ENCODE measurements at places on chromosomes 2 and 18.

GRCh38 chr2:13917958-13918357 lies 714.6 kb upstream of the LRATD1 start:
- DNase-seq: no peak

DNA sequence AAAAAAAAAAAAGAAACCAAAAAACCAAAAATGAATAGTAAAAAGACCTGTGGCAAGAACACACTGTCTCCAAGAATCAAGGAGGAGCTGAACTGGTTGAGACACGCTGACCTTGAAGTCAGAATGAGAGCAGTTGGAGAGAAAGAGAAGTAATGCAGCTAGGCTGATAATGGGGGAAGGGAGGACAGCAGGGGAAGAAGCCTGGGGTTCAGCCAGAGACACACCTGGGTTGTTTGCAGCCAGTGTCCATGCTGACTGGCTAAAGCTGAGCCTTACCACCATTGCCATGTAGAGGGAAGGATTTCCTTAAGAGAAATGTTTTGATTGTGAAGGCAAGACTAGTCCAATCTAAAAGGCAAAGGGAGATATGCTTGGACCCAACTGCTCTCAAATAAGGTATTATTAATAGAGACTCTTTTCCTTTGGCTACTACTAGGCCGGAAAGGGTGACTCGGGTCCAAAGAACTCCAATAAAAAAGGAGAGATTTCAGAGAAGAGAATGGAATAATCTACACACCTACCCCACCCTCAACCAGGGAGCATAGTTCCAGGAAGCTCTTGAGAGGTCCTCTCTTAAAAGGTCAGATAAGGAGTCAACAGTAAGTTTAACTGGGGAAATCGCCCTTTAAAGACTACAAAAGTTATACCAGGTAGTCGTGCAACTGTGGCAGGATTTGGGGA lies 25.2 kb upstream of the REL start:
- no peak for DNase-seq

- DNase-seq: no peak
Observed at GRCh38 chr2:232365621-232366321, 12.8 kb upstream of the ALPP start.

- DNase-seq: no peak
Observed at GRCh38 chr18:9901377-9901776, 12.4 kb upstream of the VAPA start.

- no peak for DNase-seq
Observed at GRCh38 chr2:221448844-221449390, 123.2 kb downstream of the EPHA4 start.

GRCh38 chr18:52140986-52141385 lies 199.0 kb upstream of the DCC start:
- DNase-seq: no peak

GRCh38 chr2:99342536-99342935 lies 5.3 kb downstream of the EIF5B start:
- DNase-seq: no peak

DNA sequence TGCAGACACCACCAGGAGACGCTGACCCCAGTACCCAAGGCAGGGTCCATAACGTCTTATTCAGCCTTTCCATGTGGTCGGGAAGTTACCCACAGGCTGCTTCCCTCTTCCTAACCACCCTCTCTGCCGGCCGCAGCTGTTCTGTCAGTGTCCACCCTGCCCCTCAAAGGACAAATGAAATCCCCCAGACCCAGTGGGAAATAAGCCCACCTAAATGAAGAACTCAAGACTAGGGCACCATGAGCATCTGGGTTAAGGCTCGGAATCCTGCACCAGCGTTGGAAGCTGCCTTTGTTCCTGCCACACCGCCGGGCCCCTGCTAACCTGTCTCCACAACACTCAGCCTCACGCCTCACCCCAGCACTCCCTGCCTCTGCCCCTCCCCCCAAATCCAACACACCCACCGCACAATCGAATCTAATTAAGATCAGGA lies 21.7 kb downstream of the BCL11A start:
- no peak for DNase-seq

DNA sequence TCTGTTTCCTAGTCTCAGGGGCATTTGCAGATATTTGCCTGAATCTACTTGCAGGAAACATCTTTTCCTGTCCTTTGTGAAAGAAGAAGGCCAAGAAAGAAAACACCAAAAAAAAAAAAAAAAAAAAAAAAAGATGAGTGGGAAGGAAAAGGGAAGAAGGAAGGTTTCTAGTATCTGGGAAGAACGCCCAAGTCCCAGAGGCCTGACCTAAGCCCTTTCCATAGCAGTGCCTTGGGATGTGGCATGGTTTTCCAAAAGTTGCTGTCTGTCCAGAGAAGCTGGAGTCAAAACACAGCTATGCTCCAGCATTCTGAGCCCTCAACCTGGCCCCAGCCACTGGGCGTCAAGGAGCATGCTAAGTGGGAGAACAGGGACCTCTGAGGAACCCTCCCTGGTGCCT lies 123.5 kb downstream of the INHBB start:
- no peak for DNase-seq

- no peak for DNase-seq
Observed at GRCh38 chr2:240881913-240882312, 13.3 kb downstream of the AGXT start.

- DNase-seq: no peak
Observed at GRCh38 chr2:43010438-43011157, 215.8 kb downstream of the ZFP36L2 start.

DNA sequence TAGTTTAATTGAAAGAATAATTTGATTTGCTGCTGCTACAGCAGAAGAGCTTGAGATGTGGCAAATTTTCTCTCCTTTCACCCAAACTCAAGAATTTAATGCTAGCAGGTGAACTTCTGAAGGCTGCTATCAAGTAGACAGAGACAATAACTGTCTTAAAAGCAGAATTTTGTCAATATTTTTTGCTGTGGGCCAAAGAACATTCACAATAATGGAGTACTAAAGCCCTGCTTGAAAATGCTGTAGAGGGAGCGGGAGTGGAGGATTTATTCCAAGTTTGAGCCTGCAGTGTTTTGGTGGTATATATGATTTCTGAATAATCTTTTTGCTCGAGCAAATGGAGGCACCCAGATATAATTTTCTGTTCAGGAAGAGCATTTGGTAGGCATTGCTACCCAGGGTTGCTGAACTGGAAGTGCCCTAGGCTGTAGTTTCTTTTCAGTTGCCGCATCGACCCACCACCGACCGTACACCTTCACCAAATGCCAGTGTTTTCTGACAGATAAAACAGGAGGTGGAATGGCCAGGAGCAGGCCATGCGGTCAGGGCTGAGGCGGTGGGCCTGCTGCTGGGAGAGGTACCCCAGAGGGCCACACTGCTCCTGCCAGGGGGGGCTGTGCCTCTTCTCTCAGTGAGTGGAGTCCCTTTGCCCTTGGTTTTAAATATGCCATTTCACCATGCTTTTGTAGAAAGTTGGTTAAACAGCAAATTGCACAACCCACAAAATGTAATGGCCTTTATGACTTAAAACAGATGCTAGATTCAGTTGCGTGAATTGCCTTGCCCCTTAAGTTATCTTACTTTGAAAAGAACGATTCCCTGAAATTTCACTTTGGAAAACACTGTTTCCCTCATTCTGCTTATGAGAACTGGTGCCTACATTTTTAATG lies 36.4 kb downstream of the TSHZ1 start:
- DNase-seq: no peak

DNA sequence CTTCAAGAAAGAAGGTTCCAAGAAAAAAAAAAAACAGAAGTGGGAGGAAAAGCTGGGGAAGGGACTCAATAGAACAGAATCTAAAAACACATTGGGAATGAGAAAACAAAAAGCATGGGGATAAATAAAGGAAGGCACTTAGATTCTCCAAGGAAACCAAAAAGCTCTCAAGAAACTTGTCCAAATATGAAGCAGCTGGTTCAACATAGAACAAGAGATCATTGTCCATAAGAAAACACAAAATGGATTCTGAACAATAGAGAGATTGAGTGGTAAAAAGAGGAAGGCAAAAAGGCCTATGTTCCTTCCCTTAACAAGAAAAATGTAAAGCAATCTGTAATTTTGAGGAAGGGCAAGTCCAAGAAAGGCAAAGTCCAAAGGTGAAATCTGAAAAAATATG lies 32.9 kb upstream of the ALK start:
- no peak for DNase-seq

DNA sequence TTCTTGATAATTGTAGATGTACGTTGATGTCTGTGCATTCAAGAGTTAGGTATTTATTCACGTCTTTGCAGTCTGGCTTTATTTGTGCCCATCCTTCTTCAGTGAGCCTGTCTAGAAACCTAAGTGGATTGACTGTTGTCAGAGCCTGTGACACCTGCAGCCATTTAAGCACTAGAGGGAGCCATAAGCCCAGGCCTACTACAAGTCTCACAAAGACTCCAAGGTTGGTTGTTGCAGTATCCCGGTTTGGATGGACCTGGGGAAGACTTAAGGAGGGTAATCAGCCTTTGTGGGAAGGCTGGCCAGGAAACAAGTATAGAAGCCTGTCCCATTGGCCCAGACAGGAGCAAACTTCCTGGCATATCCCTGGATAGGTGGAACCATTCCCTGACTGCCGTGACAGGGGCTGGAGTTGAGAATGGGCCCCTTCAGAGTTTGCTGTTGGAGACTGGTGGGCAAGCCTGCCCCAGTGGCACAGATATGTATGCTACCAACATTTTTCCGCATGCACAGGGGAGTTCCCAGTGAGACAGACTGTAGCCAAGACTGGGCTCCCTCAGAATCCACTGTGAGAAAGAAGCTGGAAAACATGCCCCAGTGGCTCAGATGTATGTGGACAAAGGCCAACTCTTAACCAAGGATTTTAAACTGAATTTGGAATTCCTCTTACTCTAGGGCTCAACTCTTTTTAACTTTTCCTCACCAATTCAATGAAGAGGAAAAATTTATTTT lies 9.3 kb upstream of the LRRC30 start:
- no peak for DNase-seq

GRCh38 chr2:233438573-233439147 lies 84.4 kb downstream of the DGKD start:
- DNase-seq: no peak

DNA sequence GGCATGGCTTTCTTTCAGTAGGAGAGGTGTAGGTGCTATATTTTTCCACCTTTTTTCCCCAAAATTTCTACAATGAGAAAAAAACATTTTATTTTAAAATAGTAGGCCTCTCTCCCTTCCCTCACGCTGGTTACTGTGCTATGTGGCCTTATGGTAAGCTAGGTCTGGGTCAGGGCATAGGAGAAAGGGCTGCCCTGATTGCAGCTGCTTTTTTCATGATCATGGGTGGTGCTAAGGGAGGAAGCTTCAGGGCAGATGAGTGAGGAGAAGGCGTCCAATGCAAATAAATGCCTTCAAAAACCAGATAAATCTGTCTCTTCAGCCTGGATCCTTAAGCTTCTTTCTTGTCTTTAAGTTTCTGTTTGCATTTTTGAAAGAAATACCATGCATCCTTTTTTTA lies 246.4 kb downstream of the ALPK2 start:
- no peak for DNase-seq

DNA sequence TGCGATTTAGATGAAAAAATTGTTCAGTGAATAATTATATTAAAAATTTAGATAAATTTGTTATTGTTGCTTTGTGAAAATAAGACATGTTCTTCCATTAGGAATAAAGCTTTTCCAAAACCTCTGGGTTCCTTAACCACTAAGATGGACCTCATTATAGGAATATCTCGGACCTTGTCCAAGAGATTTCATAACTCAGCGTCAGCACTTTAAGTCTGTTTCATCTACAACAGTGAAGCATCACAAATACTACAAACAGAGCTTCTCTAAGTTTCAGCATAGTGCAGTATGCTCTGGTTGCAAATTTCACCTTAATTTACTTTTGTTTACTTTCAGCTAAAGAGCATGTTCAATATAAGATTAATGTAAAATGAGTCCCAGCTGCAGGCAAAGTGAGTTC lies 150.3 kb downstream of the UBE2E3 start:
- no peak for DNase-seq

DNA sequence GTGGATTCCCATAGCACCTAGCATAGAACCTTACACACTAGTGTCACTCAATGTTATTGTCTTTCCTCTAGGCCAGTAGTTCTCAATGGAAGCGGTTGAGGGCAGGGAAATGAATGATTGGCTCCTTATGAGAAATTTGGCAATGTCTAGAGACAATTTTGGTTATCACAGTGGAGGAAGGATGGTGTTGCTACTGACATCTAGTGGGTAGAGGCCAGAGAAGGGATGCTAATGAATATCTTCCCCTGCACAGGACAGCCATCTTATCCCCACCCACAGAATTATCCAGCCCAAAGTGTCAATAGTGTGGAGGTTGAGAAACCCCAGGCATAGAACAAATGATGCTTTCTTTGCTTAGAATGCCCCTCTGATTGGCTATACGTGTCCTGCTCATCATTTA lies 15.8 kb downstream of the C18orf63 start:
- no peak for DNase-seq

DNA sequence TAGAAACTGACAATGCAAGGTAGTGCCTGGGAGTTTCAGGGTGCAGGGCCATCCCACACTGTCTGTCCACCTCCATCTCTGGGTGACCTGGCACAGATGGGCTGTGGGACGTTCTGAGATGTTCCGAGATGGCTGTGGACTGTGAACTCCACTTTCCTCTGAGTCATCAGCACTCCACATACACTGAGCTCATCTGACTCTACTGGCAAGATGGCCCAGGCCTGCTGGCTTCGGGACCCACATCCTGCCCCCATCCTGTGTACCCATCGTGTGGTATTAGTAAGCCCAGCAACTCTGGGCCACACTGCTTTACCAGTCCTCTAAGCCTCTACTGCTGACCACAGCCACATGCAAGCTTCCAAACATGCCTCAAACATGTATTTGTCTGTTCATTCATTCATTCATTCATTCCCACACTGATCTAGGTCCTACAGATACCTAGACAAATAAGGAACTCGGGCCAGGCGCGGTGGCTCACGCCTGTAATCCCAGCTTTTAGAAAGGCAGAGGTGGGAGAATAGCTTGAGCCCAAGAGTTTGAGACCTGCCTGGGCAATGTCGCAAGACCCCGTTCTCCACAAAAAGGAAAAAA lies 124.8 kb upstream of the CXCR4 start:
- peak; percentile 38 for DNase-seq

GRCh38 chr18:39586741-39587140 lies 2021.1 kb upstream of the CELF4 start:
- no peak for DNase-seq

DNA sequence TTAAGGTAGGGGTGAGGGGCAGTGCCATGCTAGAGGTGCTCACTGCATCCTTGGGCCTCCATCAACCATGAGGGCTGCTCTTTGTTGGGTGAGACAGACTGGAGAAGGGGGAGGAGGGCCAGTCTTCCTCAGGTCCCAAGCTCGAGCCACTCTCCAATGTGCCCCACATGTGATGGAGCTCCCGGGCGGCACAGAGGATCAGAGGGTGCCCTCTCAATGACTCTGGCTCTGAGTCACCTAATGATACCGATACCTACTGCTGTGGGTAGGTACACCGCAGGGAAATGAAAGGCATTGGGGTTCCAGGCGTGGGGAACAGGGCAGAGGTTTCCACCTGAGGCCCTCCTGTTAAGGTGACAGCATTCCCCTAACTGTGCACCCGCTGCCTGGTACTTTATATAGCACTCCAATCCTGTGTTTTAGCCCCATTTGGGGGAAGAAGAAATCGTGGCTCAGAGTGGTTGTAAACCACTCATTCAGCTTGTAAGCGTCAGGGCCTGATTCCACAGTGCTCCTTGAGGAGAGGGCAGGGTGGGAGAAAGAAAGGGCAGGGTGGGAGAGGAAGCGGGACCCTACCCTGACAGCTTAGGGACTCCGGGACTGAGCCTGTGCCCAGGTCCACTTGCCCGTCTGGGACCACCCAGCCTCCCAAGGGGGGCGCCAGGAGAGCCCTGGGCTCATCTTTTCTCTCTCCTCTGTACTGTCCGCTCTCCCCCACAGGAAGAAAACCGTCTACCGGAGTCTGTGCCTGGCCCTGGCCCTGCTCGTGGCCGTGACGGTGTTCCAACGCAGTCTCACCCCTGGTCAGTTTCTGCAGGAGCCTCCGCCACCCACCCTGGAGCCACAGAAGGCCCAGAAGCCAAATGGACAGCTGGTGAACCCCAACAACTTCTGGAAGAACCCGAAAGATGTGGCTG lies 1.8 kb downstream of the B3GNT7 start:
- no peak for DNase-seq

All from activated gamma-delta T cell treated with anti-CD3 and anti-CD28 coated beads, Interleukin-2, amount 50 U/mL, for 16 hours (primary cell).